Hepatocyte (in vitro differentiated cells): ENCODE measurements at places on chromosomes 4 and X. TPM values are rescaled to one million over a fixed set of nuclear protein-coding genes. Genes with fewer than 3 reads are reported as not detected.

DNA sequence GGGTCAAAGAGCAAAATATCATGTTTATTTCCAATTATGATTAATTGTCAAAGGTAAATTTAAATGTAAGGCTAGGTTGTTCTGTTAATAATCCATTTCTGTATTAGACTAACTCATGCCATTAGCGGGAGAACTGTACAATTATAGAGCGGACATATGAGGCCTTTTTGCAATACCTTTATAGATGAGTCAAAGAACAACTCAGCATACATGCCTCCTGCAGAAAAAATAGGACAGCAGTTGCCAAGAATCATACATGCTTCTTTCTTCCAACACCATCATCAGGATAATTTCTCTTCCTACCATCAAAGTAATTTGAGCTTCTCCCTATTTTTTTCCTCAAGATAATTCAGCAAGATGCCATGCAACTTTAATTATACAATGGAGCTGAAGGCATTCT lies 917.8 kb downstream of the ADGRL3 start:
- no peaks in the 10 kb centered on the region for H3K36me3 ChIP-seq
- H3K4me3 ChIP-seq: no peak overlapping the region
- H3K4me1 ChIP-seq: no peaks in the 10 kb centered on the region
- no peak for DNase-seq
- no peak overlapping the region for H3K27ac ChIP-seq

DNA sequence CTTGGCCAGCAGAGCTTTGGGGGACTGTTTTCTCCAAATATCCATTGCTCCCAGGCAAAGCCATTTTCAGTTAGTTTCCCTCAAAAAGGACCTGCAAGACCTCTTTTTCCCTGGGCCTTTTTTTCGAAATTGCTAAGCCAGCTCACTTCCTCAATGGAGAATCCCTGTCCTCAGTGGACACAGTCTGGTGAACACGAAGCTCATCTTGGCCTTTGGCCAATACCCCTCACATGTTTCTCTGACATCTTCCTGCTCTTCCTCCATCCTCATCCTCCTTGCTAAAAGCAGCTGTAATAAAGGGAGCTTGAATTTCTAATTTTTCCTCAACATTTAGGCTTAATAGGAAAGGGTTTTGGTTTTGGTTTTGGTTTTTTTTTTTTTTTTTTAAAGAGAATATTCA lies 17.6 kb upstream of the PRPS1 start:
- no peak overlapping the region for H3K27ac ChIP-seq
- H3K4me3 ChIP-seq: no peak overlapping the region
- no peaks in the 10 kb centered on the region for H3K27me3 ChIP-seq
- H3K4me1 ChIP-seq: no peaks in the 10 kb centered on the region
- H3K36me3 ChIP-seq: no peaks in the 10 kb centered on the region

Gene APOOL
- total RNA-seq: 22.0 and 23.7 TPM in 2 replicates

DNA sequence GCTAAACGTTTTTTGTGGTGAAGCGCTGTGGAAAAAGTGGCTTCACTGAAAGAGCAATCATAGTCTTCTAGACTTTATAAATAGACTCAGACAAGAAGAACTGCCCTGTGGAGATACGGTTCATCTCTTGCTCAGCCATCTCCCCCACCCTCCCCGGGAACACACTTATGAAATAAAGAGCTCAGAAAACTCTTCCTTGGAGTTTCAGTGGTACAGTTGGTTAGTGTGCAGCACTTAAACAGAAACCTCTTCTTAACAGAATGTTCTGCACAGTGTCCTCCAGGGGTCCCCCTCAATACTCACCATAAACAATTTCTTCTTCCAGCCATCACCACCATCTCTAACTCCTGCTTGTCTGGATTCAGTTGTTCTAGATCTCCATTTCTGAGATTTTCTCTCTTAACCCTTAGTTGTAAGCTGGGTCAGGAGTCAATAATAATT lies 313.0 kb downstream of the ARHGAP10 start:
- H3K27me3 ChIP-seq: no peaks in the 10 kb centered on the region
- H3K36me3 ChIP-seq: no peaks in the 10 kb centered on the region
- DNase-seq: no peak
- no peaks in the 10 kb centered on the region for H3K4me1 ChIP-seq

DNA sequence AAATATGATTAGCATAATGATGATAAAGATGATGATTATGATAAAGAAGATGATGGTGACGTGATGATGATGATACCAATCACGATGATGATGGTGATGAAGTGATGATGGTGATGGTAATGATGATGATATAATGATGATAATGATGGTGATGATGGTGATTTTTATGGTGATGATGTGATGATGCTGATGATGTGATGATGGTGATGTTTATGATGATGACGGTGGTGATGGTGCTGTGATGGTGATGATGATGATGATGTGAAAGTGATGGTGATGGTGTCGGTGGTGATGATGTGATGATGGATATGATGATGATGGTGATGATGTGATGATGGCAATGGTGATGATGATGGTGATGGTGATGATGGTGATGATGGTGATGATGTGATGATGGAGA lies 130.8 kb upstream of the PSAPL1 start:
- H3K36me3 ChIP-seq: no peaks in the 10 kb centered on the region
- H3K4me1 ChIP-seq: no peaks in the 10 kb centered on the region
- no peaks in the 10 kb centered on the region for H3K27me3 ChIP-seq
- H3K27ac ChIP-seq: no peak overlapping the region
- DNase-seq: no peak
- no peak overlapping the region for H3K4me3 ChIP-seq

Gene PDK3
- total RNA-seq: 22.5 and 30.9 TPM in 2 replicates
